Progenitor cell of endocrine pancreas (in vitro differentiated cells): ENCODE measurements at places on chromosomes 16 and 17. TPM values are rescaled to one million over a fixed set of nuclear protein-coding genes. Genes with fewer than 3 reads are reported as not detected.
A peak's percentile ranks its signal among the peaks of the same experiment; 100 is the strongest.

GRCh38 chr16:52383119-52383518, 163.8 kb downstream of the TOX3 start:
- no peak for DNase-seq

GRCh38 chr16:1152123-1152638, 725 bp upstream of the CACNA1H start:
- DNase-seq = no peak

- DNase-seq = no peak
Measured at GRCh38 chr17:46745376-46745775, 73.1 kb downstream of the WNT3 start.

DNA sequence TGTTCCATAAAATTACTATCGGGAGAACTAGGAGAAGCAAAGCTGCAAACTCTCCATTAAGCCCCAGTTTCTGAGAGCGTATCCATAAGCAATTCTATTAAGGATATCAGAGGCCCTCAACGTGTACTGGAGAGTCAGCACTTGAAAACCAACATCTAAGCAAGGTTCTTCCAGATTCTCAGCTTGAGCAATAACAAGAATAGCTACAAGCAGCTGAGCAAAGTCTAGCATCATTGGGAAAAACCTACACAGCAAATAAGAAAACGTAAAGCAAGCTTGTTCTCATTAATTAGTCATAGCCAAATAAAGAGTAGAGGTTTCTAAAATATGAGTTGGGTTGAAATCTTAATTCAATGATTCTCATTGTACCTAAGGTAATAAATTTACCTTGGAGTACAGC, 26.9 kb upstream of the COX10 start:
- no peak for DNase-seq

DNA sequence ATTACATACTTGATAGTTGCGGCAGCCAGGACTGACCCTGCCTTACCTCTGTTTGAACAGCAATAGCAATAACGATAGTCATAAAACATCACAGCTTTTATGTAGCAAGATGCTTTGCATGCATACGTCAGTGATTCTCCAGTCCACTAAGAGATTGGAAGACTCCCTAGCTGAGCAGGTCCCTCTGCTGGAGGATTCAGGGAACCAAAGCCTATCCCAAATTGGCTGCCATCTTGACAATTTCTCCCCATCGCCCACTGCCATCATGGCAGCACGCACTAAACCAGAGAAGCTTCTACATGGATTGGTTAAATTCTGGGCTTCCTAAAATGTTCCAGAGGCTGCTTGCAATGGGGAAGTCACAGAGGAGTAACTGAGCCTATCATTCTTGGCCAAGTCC, 360.6 kb upstream of the XYLT1 start:
- no peak for DNase-seq

Gene KRTAP3-2
- total RNA-seq = not detected in 2 replicates

Gene SLC16A5
- total RNA-seq = 16.0 and 16.9 TPM in 2 replicates

DNA sequence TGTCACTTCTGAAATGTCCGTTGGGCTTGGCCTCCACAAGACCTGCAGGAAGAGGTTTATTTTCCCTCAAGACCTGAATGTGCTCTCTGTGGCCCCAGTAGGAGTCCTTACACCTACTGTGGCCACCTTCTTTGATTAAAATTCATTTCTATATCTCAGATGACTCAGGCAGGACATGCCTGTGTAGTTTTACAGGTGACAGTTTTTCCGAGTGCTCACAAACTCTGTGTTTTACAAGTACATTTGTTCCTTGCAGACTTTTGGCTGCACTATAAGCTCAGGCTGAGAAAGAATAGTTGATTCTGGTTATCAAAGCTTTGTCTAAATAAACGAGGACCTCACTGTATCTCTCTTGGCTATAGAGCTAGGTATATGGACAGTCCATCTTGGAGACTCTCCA, 257.1 kb downstream of the MAP2K4 start:
- no peak for DNase-seq

- peak; percentile 70 for DNase-seq
Measured at GRCh38 chr17:42050393-42051012, at the start of gene C17orf113. TSS of gene C17orf113 (minus strand) at chr17:42050601. CDS start at chr17:42043376, 7,225 bp downstream.
